Smooth muscle cell of the umbilical artery (primary cell): ENCODE measurements at places on chromosomes 4 and X. TPM values are rescaled to one million over a fixed set of nuclear protein-coding genes. Genes with fewer than 3 reads are reported as not detected.

PPEF2 gene
- total RNA-seq: not detected in 2 replicates

SPIN2A gene
- 0.23 and 0.30 TPM in 2 replicates for total RNA-seq

CHRNA9 gene
- total RNA-seq: not detected in 2 replicates

ARMCX5 gene
- total RNA-seq: 13.9 and 20.8 TPM in 2 replicates

DCUN1D4 gene
- 43.4 and 58.6 TPM in 2 replicates for total RNA-seq

TMEM31 gene
- total RNA-seq: not detected in 2 replicates

SLC6A14 gene
- not detected in 2 replicates for total RNA-seq

CLDN2 gene
- total RNA-seq: 0.14 TPM in 1 of 2 replicates, not detected in the other

SPANXA2 gene
- total RNA-seq: not detected in 2 replicates

ABRAXAS1 gene
- 10.1 and 15.3 TPM in 2 replicates for total RNA-seq

DSPP gene
- not detected in 2 replicates for total RNA-seq

COX7B2 gene
- total RNA-seq: not detected in 2 replicates

ZMAT1 gene
- 0.23 and 0.30 TPM in 2 replicates for total RNA-seq

FGB gene
- total RNA-seq: not detected in 2 replicates

SLC10A6 gene
- not detected in 2 replicates for total RNA-seq

HTN1 gene
- total RNA-seq: not detected in 2 replicates

ZAR1 gene
- not detected in 2 replicates for total RNA-seq

EXOC1 gene
- 46.0 and 69.5 TPM in 2 replicates for total RNA-seq

CLDN22 gene
- not detected in 2 replicates for total RNA-seq

SYTL5 gene
- total RNA-seq: 0.55 and 0.89 TPM in 2 replicates
